ENCODE measurements at places on chromosomes 6 and 20.

DNA sequence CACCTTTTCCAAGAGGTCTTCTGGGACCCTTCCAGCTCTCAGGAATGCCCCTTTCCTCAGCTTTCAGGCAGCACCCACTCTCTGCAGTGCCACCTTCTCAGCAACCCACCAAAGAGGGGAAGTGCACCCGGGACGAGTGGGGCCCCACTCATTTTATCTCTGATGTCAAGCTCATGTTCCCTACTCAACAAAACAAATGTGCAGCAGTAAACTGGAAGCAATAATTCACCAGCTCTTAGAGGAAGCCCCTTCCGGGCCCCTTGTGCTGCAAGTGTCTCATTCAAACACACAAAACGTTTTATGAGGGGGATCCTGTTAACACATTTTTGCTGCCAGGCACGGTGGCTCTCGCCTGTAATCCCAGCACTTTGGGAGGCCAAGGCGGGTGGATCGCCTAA lies 13.6 kb downstream of the GFOD1 start:
- no peak for DNase-seq

DNA sequence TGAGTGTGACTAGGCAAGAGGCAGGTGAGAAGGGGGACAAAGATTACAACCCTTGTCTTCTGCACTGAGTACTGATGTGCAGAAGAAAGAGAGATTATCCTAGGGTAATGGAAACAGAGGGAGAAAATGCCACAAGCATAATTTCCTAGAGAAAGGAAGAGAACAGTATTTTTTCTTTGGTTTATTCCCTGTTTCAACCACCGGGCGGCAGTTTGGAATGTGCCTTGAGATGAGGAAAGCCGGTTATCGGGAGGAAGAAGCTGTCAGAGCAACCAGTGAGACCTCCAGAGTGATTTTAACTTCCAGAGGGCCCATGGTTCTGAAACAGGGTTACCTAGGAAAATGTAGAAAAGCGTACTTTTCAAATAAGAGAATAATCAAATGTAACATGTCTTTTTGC lies 121.4 kb downstream of the REV3L start:
- no peak for DNase-seq

DNA sequence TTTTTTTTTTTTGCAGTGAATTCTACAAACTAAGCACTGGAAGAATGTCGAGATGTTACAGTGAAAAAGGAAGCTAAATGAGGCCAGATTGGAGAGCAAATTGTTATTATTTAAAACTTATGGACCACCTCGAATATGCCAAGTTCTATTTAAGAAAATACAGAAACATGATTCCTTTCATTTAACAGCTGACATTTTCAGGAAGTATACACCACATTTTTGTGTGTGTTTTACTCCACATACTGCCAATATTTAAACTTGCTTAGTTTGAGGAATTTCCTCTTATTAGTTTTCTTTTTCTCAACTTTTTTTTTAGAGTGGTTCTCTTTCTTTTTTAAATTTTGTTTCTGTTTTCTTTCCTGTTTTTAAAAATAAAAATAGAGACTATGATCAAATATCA lies 37.0 kb upstream of the GCLC start:
- no peak for DNase-seq

DNA sequence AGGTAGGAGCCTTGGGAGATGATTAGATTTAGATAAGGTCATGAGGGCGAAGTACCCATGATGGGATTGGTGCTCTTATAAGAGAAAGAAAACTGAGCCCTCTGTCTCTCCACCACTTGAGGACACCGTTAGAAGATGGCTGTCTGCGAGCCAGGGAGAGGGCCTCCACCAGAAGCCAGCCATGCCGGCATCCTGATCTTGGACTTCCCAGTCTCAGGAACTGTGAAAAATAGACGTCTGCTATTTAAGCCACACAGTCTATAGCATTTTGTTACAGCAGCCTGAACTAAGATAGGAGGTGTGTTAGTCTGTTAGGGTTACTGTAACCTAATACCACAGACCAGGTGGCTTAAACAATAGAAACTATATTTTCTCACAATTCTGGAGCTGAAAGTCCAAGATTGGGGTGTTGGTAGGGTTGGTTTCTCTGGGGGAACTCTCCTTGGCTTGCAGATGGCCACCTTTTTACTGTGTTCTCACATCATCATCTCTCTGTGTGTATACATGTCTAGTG lies 38.0 kb upstream of the ADGRF1 start:
- DNase-seq: no peak

DNA sequence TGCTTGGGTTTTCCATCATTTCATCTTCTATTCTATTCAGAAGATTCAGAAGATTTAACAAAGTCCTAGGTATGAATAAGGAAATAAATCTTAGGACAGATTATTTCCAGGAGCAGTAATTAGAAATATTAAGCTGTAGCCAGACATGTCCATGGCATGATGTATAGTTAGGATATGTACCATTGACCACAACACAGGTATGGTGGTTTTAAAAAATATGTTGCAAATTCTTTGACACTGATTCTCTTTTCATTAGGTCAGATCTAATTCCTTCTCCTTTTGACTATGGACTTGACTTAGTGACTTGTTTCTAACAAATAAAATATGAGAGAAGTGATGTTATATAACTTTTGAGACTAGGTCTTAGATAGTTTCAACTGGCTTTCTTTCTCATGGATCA lies 23.5 kb upstream of the PDE7B start:
- DNase-seq: no peak

DNA sequence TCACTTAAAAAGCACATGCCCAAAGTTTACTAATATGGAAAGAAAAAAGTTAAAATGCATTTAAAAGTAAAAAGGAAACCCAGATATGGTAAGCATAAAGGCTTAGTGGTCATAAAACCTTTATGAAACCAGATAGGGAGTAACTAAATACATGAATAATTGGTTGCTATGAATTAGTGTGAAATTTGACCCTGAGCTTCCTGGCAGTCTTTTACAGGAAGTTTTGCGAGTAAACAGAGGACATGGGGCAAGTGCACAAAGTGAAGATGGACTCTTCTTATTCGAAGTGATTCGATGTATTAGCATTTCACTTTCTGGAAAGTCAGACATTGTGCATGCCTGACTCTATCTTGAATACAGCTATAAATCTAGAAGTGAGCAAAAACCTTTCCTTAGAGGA lies 90.9 kb upstream of the MLIP start:
- no peak for DNase-seq

GRCh38 chr6:149060300-149060984 lies 257.1 kb upstream of the TAB2 start:
- DNase-seq: peak; percentile 67

DNA sequence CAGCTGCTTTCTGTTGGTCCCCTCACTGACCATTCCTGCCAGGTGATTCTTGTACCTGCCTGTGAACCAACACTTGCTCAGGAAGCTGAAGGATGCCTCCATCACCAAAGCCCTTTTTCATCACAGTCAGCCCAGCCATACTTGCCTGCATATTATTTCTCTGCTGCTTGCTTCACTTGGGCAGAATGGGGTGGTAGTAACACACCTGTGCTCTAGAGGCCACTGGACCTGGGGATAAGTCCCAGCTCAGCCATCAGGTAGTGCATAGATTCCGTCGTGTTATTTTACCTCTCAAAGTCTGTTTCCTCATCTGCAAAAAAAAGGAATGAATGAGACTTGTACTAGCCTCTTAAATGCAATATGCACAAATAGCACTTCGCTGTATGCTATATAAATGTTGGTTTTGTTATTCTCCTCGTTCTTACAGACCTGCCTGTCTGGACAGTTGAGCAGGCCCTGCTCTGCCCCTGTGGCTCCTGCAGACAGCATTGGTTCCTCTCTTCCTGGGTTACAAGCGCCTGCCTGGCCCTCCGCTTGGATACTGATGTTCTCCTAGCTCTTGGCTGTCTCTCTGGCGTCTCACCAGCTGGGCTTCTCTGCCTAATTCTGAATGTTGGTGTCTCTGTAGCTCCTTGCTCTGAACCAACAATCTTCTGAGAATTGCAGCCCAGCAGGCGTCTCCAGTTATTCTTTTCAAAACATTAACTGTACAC lies 151.8 kb downstream of the UNC5CL start:
- DNase-seq: no peak

GRCh38 chr6:104473021-104473429 lies 386.7 kb downstream of the HACE1 start:
- DNase-seq: no peak

- no peak for DNase-seq
Observed at GRCh38 chr6:123745895-123746294, 57.8 kb upstream of the NKAIN2 start.

GRCh38 chr6:133300896-133301295 lies 59.7 kb downstream of the EYA4 start:
- DNase-seq: no peak

Measured in activated CD4-positive, alpha-beta T cell treated with anti-CD3 and anti-CD28 coated beads, Interleukin-2, Interleukin-4, amounts not matched to agents 100 ng/mL and 50 ng/mL, durations not matched to agents 16 hours and 8 hours (primary cell).